ENCODE measurements at places on chromosomes 3 and 15. TPM values are rescaled to one million over a fixed set of nuclear protein-coding genes. Genes with fewer than 3 reads are reported as not detected.

Gene CHRNA5
- total RNA-seq = 6.3 TPM

Gene NOX5
- not detected for total RNA-seq

Gene IQCB1
- total RNA-seq = 39.3 TPM

Gene GATM
- total RNA-seq = 5.0 TPM

Gene GATA2
- total RNA-seq = not detected

Gene CPEB1
- 1.0 TPM for total RNA-seq

Gene UQCC5
- 23.6 TPM for total RNA-seq

Gene RTP3
- total RNA-seq = not detected

Gene KLHL18
- total RNA-seq = 48.6 TPM

Gene FAM81A
- total RNA-seq = 1.6 TPM

Gene CFAP44
- 3.5 TPM for total RNA-seq

Gene ZNF621
- total RNA-seq = 18.3 TPM

Gene CDAN1
- 14.3 TPM for total RNA-seq

Gene CTXN2
- total RNA-seq = not detected

Gene WDR93
- not detected for total RNA-seq

Gene FHIT
- 8.6 TPM for total RNA-seq

Gene THAP10
- total RNA-seq = 0.22 TPM

Gene DLL4
- not detected for total RNA-seq

Gene RCN2
- 27.9 TPM for total RNA-seq

Gene SUCNR1
- not detected for total RNA-seq

Gene HCN4
- total RNA-seq = not detected

Gene SHISA5
- total RNA-seq = 68.8 TPM

Gene SAMMSON
- total RNA-seq = not detected

Gene GOLGA6A
- not detected for total RNA-seq

Gene TRIM69
- 70.6 TPM for total RNA-seq

Gene SOX14
- not detected for total RNA-seq

Gene IVD
- total RNA-seq = 68.6 TPM

Gene CIP2A
- 51.8 TPM for total RNA-seq

Gene TUSC7
- total RNA-seq = not detected

Gene PLSCR5
- not detected for total RNA-seq

Gene NISCH
- 55.0 TPM for total RNA-seq

Gene VWA5B2
- not detected for total RNA-seq

Gene FEZF2
- total RNA-seq = not detected

Gene P2RY13
- total RNA-seq = not detected

Gene MESP2
- total RNA-seq = not detected

Gene GNAI2
- total RNA-seq = 211 TPM

Gene P2RY14
- 2.5 TPM for total RNA-seq

Gene CELF6
- total RNA-seq = 0.16 TPM

Gene HIGD2B
- total RNA-seq = 0.26 TPM

Gene HYAL2
- 6.8 TPM for total RNA-seq

Gene GOLGA8M
- 1.8 TPM for total RNA-seq

Gene SLC24A5
- total RNA-seq = not detected

Gene CCR2
- not detected for total RNA-seq

Gene VGLL3
- total RNA-seq = not detected

Data from activated naive CD8-positive, alpha-beta T cell treated with anti-CD3 and anti-CD28 coated beads for 36 hours (primary cell).